Mucosa of descending colon (tissue), 3 donors: ENCODE measurements at places on chromosomes 3 and 15. TPM values are rescaled to one million over a fixed set of nuclear protein-coding genes. Genes with fewer than 3 reads are reported as not detected.

The TICRR gene
- total RNA-seq = 1.6 TPM

The LRRN1 gene
- 0.31 TPM for total RNA-seq

The RAB6B gene
- 4.1 TPM for total RNA-seq

The ASB14 gene
- not detected for total RNA-seq

DNA sequence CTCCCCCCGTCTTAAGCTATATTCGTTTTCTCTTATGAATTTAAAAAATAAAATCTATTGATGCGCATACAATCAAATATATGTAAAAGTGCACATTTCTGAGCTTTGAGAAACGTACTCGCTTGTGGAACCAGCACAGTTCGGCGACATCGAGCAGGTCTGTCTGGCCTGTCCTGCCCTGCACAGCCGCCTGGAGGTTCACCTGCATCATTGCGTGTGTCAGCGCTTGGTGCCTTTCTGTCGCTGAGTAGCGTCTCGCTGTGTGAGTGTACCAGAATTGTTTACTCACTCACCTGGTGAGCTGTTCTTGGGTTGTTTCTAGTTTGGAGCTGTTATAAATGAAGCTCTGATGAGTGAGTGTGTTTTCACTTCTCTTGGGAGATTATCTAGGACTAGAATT lies 104.0 kb downstream of the VGLL4 start:
- no peak for DNase-seq

DNA sequence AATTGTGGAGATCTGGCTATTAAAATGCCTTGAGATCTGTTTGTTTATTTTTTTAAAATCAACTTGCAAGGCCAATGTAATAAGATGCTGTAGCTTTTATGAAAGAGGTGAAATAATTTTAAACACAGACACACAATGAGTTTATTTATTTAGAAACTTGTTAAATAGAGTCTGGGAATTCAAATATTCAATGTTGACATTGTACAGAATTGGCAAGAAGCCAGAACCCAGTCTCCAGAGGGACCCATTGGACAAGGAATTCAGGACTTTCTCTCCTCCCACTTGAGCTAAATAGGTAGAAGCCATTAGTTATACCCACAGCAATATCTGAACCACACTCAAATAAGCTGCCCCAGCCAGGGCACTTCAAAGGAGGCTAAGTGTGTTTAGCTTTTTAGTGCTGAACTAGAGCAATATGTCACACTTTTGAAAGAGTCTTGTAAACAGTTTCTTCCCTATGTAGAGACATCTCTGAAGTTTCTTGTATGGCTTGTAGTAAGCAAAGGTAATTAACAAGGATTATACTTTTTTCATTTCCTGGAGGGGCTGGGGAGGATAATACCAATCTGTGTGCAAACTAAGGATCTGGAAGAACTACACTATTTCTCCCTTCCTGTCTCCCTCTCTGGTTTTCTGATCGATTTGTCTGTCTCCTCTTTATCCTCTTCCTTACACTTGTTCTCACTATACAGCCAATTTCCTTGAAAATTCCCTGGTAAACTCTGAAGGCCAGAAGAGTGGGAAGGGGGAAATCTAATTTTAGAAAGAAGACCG lies 6.0 kb downstream of the MECOM start:
- DNase-seq = no peak

DNA sequence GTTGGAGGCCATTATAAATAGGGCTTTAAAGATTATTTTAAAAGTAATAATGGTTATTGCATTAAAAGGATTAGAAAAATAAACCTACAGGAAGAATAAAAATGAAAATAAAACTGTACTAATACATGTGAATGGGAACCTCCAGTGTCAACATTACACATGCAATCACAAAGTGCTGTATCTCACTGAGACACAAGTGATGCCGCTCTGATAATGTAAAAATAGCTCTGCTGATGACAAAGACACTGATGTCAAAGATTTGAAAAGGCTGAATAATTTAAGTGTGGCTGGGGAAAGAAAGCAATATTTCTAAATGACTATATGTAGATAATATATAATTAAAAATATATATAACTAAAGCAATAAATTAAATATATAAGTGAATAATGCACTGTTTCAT lies 129.1 kb upstream of the RAP2B start:
- DNase-seq = no peak

GRCh38 chr15:52010633-52011595 lies 8.1 kb upstream of the MAPK6 start:
- DNase-seq = no peak

DNA sequence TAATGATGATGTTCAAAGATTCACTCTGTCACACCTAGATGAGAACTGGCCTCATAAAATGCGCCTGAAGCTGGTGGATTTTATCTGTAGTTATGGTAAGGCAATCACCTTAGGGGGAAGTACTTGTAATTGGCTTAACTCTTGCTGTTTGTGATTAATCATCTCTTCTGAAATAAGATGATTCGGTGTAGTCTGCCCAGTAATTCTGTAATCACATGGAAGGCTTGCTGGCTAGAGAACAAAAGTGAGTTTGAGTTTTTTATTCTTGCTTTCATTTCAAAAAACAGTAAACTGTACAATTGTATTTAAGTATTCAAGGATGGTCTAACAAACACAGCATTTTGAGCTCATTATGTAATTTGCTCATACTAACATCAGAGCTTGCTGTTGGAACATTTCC lies 72.1 kb downstream of the OTOL1 start:
- no peak for DNase-seq

- peak; percentile 61 for DNase-seq
These were observed 665 bp downstream of the GATM start for GRCh38 chr15:45377609-45378148.

DNA sequence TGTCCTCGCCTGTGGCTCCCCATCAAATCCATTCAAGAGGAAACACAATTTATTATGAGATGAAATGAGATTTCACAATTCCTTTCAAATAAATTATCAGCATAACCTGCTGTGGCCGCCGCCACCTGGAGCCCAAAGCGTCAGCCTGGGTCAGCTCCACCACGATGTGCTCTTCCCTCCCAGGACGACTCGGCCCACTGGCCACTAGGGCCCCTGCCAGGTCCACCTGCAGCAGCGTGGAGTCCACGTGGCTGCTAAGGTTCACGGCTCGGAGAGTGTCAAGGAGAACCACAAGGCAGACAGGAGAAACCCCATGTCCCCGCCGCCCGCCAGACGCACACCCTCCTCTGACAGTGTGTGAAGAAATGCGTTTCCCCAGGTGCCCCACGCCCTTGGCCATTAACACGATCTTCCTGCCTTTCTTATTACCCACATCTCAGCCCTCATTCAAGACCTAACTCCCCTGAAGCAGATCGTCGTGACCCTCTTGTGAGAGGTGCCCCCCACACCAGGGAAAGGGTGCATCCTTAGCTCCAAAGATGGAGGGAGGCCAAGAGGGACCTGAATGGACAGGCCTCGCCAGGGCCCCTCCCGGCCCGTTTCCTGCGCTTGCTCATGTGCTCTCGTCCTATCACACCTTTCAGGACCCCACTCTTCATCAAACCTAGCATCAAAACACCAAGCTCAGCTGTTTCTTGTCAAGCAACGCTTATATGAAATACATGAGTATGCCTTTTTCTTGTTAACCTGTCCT lies 80.6 kb downstream of the OCA2 start:
- DNase-seq = no peak

- peak; percentile 92 for DNase-seq
These were observed 20.3 kb downstream of the PPCDC start for GRCh38 chr15:75043509-75044257.

DNA sequence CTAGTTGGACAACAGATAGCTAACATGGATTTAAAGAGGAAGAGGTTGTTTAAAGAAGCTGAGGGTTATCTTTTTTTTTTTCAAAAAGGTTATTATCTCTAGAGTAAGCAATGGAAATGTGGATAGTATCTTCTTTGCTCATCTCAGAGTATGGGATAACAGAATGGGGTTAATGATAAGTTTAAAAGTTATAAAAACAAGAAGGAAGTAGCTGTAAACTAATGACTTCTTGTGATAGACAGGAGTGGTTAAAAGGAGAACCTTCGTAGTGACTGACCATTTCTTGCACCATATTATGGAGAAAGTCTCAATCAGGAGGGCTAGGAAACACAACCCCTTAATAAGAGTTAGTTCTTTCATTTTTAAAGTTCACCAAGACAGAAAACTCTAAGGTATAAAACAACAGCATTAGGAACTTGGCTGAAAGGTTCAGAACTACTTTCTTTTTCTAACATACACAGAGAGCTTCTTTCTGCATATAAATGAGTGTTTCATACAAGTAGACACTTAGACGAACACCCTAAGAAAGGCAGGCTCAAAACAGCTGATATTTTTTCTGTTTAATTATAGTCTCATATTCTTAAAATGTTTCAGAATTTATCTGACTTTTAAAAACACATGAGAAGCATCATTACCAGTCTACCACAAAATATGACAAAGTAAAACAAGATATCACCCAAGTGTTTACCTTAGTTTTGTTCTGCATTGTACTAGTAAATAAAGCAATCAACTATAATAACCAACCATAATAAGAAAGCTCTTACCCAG lies 140.0 kb downstream of the MEIS2 start:
- no peak for DNase-seq

GRCh38 chr15:25416693-25417092 lies 22.1 kb downstream of the UBE3A start:
- no peak for DNase-seq
